ENCODE measurements at places on chromosomes 3 and 15.

DNA sequence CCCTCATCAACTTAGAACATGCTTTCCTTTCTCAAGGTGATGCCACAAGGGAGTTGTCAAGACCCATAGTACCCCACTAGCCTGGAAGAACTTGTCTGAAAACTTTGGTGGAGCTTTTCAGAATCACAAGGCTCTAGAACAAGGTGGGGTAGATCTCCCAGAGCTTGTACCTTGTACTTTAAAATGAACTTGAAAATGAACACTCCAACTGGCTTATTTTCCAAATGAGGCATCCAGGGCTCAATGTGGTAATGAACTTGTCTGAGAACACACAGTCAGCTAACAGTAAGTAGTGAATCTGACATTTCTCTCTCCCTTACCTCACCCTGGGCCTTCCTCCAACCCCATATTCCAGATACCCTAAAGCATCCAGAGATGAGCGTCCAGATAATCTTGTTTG, 81.8 kb upstream of the THBS1 start:
- DNase-seq, result no peak

GRCh38 chr3:25420885-25421284, 7.2 kb upstream of the RARB start:
- DNase-seq, result no peak

- DNase-seq, result no peak
Measured at GRCh38 chr3:7270731-7271130, 409.8 kb downstream of the GRM7 start.

- no peak for DNase-seq
Measured at GRCh38 chr15:62868507-62868906, 174.0 kb upstream of the TPM1 start.

DNA sequence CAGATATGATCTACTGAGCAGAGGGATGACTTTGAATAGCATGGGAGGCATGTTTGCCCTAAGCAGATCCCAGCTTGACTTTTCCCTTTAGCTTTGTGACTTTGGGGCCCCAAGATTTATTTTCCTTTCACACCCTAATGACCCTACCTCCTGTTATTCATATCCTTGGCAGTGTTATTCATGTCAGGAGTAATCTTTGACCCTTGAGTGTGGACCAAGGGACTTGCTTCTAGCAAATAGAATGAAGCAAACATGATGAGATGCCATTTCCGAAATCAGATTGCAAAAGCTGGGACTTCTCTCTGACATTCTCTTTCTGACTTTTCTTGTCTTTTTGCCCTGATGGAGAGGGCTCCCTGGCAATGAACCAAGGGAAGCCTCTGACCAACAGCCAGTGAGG, 415.4 kb upstream of the PROK2 start:
- no peak for DNase-seq

DNA sequence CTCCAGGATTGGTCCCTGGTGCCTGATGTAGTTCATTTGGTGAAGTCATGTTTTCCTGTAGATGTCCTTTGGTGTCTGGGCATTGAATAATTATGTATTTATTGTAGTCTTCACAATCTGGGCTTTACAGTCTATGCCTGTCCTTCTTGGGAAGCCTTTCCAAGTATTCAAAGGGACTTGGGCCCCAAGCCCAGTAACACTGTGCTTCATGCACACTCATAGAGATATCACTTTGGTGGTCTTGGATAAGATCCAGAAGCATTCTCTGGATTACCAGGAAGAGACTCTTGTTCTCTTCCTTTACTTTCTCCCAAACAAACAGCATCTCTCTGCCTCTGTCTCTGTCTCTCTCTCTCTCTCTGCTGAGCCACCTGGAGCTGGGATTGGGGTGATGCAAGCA, 281.1 kb upstream of the GOLGA6L4 start:
- no peak for DNase-seq

DNA sequence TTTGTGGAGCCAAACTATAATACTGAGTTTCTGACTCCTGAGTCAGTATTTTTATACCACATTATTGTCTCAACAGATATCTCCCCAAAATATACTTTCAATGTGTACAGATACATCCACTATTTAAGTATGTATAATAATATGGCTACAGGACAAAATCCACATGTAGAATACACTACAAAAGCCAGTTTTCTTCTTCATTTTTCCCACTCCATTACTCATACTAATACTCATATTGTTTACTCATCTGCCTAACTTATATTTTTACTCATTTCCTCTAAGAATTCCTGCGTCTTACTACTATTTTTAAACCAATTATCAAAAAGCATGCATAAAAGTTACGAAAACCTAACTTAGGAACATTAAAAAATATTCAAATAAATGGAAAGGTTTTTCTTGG, 440.8 kb downstream of the ZNF385D start:
- DNase-seq, result no peak

GRCh38 chr15:60797444-60798040, 318.6 kb upstream of the ICE2 start:
- DNase-seq, result no peak

- DNase-seq, result no peak
Measured at GRCh38 chr3:139491966-139492365, 15.7 kb upstream of the RBP2 start.

- DNase-seq, result no peak
Measured at GRCh38 chr3:165725296-165725695, 111.9 kb downstream of the BCHE start.

- no peak for DNase-seq
Measured at GRCh38 chr3:177730814-177731213, 533.5 kb upstream of the TBL1XR1 start.

GRCh38 chr3:107142786-107143575, 234.3 kb upstream of the CCDC54 start:
- DNase-seq, result no peak

- no peak for DNase-seq
Measured at GRCh38 chr15:71115567-71116351, 488 bp downstream of the THSD4 start.

DNA sequence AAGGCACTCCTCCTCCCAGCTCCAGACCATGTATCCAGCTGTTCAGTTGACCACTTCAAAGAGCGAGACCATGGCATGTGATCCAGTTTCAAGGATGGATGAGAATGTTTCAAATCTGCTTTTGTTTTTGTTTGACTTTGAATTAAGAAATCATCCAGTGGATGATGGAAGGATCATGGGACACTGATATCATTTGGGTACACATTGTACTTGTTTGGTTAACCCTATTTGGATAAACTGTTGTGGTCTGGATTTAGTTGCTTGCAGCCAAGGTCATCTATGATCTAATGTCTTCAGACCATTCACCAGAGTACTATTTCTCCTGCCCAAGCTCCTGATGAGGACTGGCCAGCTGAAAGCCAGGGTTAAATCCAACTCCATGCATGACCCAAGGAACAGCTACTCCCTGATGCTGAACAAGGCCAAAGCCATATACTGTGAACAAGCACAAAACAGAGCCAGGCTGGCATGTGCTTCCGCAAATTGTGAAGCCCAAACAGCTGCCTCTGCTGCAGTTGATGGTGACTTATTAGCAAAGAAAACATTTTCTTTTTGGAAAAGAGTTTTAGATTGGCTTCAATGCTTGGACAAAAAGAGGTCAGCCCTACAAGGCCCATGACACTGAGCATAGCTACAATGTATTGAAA, 5.2 kb upstream of the ADAMTS17 start:
- DNase-seq, result no peak

- no peak for DNase-seq
Measured at GRCh38 chr3:37467761-37468160, 293.4 kb upstream of the LRRFIP2 start.

- DNase-seq, result no peak
Measured at GRCh38 chr3:56694867-56695683, 12.0 kb upstream of the TASOR start.

GRCh38 chr3:98545940-98546339, 14.2 kb downstream of the GPR15 start:
- no peak for DNase-seq

DNA sequence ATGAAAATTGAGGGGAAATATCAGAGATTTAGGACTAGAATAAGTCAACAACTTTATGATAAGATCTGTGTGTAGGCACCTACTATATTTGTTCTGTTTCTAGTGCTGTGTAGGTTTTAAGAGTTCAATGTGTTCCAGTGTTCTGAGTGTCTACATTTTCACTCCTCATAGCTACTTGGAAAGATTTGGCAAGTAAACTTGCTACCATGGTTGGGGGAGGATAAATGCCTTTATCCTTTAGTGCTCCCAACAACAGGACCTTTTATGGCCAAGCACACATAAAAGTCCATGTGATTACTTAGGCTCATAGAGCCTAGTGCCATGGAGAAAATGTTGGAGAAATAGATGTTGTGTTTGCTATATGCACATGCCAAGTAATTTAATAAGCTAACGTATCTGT, 64.0 kb downstream of the LYSMD4 start:
- no peak for DNase-seq

GRCh38 chr3:152257563-152258035, 11.1 kb upstream of the MBNL1 start:
- no peak for DNase-seq

GRCh38 chr3:4264040-4264439, 39.1 kb upstream of the SETMAR start:
- no peak for DNase-seq

DNA sequence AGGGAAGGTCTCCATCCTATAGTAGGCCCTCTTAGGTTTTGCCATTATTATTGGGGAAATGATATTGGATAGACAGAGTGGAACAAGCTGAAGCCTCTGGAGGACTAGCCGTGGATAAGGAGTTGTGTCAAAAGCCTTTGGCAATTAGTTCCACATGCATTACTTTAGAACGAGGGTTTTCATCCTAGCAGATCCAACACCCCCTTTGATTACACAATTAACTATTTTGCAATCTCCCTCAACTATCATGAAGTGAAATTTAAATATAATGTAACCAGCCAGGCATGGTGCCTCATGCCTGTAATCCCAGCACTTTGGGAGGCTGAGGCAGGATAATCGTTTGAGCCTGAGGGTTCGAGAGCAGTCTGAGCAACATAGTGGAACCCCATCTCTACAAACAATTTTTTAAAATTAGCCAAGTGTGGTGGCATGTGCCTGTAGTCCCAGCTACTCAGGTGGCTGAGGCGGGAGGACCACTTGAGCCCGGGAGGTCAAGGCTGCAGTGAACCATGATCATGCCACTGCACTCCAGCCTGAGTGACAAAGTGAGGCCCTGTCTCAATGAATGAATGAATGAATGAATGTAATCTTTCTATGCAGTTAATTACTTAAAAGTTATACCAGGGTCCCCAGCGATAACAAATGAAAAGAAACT, 56.8 kb downstream of the PXYLP1 start:
- no peak for DNase-seq

DNA sequence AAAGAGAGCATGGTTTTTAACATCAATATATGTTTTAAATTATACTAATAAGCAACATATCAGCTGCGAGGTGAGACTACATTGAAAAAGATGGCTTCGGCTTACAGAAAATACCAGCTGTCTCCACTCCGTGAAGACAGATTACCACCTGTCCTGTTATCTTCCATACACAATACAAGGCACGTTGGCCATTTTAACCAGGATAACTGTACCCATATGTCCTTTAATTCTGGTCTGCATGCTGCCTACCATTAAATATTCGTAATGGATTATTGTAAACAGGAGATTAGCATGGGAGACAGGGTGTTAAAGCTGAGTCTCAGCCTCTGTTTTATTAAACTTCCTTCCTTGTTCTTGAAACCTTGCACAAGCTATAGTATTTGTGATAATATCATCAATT, 855.5 kb downstream of the ROBO1 start:
- DNase-seq, result no peak

DNA sequence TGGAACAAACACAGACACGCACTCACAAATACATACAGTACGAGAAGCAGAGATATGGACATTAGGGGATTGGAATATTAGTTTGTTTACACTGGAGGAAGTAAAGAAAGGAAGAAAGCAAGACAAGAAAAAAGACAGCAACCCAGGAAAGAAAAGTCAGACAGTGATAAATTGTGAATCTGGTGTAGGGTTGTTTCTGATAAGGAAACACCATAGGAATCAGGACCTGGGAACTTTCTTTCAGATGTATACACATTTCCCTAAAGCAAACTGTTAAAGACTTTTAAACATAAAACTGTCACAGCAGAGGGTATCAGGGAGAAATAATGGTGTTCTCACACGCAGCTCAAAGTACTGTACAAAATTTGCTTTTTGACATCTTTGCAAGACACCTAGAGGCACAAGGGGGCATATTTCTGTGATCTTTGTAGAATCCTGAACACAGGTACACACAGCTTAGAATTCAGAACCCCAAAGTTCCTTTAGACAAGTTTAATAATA, 153.7 kb downstream of the TUSC7 start:
- DNase-seq, result no peak

DNA sequence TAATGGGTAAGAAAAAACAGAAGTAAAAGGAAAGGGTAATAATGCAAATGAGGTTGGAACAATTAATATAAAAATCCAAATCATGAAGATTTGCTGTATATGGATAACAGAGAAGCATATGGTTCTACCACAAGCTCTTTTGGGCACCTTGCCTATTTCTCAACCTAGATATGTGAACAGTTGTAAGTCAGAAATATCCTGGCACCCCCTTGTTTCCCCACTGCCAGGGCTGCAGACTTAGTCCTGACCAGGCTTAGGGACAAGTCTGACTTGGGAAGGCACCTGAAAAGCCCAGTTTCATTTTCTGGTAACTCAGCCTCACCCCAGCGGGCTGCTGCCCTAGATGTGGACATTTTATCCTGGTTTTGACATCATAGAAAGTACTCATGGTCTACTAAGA, 183.2 kb upstream of the STAC start:
- DNase-seq, result no peak

GRCh38 chr15:88776646-88777045, 26.6 kb upstream of the ACAN start:
- DNase-seq, result no peak

GRCh38 chr15:92670621-92671020, 15.0 kb upstream of the FAM174B start:
- no peak for DNase-seq

DNA sequence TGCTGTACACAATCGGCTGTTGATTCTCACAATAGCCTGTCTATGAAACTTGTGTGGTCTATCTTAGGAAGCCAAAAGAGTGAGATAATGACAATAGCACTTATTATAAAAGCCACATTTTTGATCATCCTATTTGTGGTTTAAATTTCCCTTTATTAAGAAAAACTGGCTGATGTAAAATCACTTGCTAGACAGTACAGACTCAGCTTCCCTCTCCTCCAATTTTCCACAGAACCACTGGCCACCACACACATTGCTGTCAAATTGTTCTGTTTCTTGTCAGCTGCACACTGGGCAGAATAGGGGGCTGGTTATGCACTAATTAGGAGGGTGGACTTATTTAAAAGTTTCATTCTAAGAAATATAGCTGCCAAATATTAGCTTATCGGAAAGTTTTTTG, 425.9 kb downstream of the EPHA3 start:
- no peak for DNase-seq

DNA sequence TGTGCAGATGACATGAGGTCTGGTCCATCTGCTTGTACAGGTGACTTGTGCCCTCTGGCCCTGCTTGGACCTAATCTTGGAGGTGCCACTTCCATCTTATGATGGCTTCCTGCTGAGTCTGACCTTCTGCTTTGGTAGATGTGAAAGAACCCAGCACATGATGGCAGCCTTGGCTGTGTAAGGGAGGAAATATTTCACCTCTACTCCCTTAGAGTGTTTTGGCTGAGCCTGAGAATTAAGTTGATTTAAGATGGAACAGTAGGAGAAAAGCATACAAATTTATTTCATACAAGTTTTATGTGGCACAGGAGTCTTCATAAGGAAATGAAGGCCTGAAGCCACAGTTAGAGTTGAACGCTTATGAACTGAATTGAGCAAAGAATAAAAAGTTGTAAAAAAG, 27.6 kb upstream of the CDCP1 start:
- no peak for DNase-seq
